ENCODE measurements at places on chromosomes 11 and 22. TPM values are rescaled to one million over a fixed set of nuclear protein-coding genes. Genes with fewer than 3 reads are reported as not detected.
A peak's percentile ranks its signal among the peaks of the same experiment; 100 is the strongest.

KCNQ1 gene
- total RNA-seq = not detected

GDPD4 gene
- not detected for total RNA-seq

SCO2 gene
- 1.6 TPM for total RNA-seq

TUBA8 gene
- total RNA-seq = 1.3 TPM

GLYATL1 gene
- 1.9 TPM for total RNA-seq

MMP1 gene
- total RNA-seq = 75.7 TPM

DNA sequence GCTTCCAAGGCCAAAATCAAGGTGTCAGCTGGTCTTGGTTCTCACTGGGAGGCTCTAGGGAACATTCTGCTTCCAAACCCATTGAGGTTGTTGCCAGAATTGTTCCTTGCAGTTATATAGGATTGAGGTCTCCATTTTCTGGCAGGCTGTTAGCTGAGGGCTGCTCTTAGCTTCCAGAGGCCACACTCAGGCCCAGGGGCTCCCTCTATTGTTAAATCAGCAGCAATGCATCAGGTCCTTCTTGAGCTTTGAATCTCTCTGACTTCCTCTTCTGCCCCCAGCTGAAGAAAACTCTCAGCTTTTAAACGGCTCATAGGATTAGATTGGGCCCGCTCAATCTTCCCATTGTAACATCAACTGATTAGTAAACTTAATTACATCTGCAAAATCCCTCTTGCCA is 39.3 kb upstream of the BSX start:
- peak; percentile 50 for DNase-seq

DNA sequence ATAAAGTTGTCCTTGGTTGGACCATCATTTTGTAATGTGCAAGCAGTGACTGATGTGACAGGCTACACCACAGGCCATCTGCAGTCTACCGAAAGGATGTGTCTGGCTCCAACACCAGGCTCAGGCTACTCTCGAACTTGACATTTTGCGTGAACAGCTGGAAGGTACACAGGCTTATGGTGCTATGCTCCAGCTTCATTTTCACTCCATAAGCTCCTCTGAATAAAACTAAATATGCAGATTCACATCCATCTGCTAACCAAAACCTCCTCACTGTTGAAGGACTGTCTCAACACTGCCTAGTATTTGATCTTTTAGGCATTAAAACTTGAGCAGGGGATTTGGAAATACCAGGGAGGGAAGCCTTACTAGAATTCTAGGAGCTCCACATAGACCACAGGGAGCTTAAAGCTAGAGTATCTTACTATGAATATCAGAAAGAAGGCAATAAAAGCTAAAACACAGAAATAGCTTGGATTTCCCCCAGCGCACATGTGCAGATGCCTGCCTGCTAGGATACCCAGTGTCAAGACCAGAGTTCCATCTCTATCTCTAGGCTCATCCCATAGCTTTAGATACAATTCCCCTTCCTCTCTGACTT is 383.9 kb upstream of the FAT3 start:
- no peak for DNase-seq

DNA sequence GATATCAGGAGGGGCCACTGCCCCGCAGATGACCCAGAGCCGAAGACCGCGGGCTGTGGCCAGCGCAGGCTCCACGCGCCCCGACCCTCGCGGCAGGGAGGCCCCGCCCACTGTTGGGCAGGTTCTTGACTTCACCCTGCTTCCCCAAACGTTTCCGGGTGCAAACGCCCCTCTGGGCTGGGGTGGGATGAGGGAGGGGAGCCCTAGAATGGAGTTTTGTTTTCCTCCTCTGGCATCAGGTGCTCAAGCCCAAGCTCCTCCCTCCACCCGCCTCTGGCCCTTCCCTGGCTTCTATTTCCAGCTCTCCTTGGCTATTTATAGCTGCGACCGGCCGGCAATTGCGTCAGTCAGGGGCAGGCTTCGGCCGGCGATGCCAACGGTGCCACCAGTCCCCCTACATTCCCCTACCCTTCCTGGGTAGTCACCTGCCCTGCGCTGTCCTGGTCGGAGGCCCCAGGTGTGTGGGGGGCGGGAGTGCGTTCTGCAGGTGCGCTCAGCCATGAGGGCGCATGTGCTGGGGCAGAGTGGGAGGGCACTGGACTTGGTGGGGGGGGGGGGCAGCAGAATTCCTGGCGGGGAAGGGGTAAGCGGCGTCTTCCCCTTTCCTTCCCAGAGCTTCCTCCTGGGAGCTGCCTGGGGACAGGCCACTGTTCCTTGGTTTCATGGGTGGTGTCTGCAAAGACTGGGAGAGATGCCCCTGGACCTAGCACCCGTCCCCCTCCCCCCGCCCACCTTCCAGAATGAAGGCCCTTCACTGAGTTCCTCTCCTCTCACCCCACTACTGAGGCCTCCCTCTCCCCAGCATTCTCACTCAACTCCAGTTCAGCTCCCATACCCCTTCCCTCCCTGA is 23.6 kb downstream of the DUSP8 start:
- DNase-seq = peak; percentile 74

- peak; percentile 68 for DNase-seq
Measured at GRCh38 chr11:119316016-119316728, 758 bp downstream of the MCAM start.

DNA sequence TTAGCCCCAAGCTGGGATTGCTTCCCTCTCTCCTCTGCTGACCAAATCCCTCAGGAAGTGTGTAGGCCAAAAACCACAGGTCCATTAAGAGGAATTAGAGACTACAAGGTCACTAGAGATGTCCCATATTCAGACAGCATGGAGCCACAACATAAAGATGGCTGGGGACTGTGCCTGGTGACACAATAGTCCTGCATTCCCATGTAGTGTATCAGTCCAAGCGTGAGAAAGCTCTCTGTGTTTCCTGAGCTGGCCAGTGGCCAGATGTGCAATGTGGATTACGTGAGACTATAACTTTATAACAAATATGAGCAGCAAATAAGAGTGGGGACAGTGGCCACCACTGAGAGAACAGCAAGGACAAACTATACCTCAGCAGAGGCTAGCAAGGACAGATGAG is 7.6 kb upstream of the MS4A10 start:
- DNase-seq = peak; percentile 88

DNA sequence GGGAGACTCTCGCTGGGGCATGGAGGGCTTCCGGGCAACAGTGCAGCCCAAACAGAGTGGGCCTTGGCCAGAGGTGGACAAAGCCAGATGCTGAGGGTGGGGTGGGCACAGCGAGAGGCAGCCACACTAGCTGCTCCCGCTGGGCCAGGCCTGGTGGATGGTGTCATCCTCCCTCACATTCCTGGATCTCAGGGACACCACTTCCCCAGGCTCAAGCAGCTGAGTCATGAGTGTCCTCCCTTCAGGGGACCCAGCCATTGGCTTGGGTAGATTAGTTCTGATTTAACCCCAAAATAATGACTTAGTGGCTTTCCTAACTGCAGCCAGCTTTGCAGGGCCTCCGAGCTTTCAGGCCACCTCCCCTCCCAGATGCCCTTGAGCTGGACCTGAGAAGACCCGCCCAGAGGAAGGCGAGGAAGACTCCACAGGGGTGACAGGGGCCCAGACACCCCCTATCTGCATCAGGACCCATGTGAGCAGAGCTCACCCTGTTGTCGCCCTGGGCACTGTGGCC is 25.9 kb upstream of the WNT7B start:
- DNase-seq = peak; percentile 94

DNA sequence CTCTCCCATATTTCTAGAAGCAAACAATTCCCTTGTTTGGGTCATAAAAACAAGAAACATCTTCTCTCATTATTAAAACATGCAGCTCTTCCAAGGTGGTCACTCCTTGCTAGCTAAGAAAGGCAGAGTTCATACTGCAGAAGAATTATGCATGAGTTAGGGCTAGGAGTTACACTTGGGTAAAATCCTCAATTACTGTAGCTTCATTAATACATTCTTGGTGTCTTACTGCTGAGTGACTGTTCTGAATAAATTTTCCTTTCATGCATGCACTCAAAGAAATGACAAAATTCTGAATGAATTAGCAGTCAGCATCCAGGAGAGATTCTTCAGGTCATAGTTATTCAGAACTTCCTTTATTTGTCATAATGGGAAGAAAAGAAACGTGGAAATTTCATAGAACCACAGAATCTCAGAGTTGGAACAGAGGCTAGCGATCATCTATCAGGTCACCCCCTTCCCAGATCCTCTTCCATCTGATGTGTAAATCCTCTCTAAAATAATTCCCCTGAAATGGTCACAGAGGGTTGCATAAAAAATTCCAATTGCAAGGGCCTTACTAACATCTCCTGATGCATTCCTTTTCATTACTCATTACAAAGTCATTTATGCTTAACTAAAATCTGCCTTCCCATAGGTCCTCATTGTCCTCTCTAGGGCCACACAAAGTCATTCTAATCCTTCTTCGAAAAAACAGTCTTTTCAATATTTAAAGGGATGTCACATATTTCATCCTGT is 771.5 kb downstream of the DLG2 start:
- peak; percentile 67 for DNase-seq

DNA sequence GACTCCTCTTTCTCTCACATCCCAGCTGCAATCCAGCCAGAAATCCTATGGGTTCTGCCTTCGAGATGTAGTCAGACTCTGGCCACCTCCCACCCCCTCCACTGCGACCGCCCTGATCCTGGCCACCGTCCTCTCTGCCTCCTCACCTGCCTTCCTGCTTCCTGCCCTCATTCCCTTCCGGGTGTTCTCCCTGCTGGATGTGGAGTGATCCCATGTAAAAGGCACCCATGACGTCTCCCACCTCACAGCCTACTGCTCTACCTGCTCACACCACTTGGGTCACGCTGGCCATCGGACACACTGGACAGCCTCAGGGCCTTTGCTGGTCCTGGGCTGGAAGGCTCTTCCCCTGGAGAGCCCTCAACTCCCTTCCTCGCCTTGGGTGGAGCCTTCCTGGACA is 33.7 kb upstream of the CD5 start:
- no peak for DNase-seq
